ENCODE measurements at places on chromosomes 2 and 18.

DNA sequence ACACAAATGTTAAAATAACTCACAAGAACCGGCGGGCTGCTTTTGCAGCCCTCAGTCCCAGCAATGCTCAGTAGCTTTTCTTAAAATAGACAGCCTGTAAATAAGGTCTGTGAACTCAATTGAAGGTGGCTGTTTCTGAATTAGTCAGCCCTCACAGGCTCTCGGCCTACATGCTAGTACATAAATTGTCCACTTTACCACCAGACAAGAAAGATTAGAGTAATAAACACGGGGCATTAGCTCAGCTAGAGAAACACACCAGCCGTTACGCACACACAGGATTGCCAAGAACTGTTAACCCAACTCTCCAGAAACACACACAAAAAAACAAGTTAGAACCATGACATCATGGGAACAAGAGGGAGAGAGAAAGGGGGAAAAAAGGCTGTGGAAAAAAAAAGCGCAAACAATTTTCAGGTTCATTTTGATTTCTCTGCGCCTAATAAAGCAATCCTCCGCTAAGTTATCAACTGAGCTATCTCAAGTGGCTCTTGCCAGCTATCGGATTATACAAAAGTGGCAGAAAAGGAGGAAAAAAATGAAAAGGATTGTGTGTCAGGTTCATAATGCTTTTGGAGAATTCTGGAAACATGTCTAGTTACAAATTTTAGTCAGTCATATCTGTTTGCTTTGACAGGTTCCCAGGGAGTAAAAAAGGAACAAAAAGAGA is 89.1 kb downstream of the ZEB2 start:
- no peak for DNase-seq

DNA sequence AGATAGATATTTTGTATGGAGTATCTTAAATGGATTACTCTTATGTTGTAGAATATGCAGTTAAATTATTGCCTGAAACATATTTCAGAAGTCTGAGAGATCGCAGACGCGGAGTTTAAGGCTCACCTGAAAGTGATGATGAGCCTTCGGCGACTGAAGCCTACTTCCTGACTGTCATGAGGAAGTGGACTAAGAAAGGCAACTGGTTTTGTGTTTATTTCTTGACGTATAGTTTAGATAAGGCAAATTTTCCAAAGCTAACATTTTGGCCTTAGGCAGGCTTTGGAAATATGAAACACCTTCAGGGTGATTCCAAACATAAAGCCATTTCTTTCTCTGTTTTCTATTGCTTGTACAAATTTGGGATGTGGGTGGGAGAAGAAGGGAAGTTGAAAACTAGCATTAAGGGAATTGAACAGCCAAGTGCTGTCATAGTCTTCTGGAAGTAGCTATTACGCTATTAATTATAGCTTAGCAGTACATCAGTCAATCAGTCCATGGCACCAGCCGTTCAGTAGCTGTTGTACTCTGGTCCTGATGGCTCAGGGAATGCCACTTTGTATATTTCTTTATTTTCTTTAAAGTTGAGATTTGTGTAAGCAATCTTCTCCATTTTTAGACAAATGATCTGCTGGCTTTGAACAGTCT is 1.5 kb downstream of the GRHL1 start:
- DNase-seq: no peak

DNA sequence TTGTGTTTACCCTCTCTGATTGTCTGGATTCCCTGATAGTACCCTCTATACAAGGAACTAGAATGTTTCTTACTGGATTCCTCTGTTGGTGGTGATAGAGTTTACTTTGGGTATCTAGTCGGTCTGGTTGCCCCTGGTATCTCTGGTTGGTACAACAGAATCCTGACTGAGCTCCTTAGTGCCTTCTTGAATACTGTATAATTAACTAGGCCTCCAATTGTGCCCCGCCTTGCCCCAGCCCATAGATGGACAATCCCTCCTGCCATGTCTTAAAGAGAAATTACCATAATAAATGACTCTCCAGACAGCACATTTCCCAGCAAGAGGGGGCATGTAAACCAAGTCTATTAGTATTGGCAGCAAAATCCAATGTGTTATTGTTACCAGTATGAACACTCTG is 2.3 kb downstream of the SCN1A start:
- DNase-seq: no peak

DNA sequence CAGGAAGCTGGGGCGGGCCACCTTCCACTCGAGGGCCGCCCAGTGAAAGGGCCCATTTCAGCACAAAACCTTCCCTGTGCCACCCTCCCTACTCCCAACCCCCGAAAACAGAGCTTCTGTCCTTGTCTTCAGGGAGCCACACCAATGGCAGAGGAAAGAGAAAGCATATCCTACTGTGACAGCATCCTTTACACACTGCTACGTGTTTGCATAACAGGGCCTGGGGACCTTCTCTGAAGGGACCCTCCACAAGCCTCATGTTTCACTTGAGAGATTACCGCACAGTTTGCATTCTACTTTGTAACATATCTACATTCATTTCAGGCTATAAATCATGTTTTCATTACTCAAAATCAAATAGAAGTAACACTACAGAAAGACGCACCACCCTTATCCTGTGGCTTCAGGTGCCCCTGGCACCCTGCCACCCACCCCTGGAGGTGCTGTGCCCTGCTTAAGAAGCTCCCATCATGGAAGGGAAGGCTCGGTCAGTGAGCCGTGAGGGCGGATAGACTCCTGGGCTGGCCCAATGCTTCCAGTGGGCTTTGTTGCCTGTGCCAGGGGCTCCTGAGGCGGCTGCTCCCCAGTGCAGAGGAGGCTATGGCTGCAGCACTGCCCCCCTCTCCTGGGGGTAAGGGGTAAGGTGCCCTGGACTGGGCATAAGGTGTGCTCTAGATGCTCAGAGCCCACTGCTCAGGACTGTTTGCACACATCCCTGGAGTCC is 52.0 kb downstream of the EIPR1 start:
- DNase-seq: no peak

DNA sequence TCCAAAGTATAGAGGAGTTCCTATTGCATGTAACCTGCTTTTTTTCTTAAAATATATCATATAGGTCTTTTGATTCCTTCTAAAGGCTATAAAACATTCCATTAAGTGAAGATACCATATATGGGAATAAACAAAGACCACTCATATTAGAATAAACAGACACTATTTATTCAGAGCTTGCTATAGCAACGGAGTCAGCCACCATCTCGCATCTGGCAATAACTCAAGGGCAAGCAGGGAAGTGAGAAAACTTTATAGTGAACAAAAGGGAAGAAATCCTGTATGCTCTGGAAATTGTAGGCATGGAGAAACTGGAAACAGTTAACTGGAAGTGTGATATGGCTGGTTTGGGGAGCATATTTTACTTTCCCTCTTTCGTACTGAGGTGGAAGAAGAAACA is 301.9 kb downstream of the PTH2R start:
- no peak for DNase-seq

- DNase-seq: no peak
These were observed 16.2 kb downstream of the ATOH8 start for GRCh38 chr2:85769983-85770362.

GRCh38 chr2:134144081-134144596 is 109.7 kb upstream of the MGAT5 start:
- no peak for DNase-seq

DNA sequence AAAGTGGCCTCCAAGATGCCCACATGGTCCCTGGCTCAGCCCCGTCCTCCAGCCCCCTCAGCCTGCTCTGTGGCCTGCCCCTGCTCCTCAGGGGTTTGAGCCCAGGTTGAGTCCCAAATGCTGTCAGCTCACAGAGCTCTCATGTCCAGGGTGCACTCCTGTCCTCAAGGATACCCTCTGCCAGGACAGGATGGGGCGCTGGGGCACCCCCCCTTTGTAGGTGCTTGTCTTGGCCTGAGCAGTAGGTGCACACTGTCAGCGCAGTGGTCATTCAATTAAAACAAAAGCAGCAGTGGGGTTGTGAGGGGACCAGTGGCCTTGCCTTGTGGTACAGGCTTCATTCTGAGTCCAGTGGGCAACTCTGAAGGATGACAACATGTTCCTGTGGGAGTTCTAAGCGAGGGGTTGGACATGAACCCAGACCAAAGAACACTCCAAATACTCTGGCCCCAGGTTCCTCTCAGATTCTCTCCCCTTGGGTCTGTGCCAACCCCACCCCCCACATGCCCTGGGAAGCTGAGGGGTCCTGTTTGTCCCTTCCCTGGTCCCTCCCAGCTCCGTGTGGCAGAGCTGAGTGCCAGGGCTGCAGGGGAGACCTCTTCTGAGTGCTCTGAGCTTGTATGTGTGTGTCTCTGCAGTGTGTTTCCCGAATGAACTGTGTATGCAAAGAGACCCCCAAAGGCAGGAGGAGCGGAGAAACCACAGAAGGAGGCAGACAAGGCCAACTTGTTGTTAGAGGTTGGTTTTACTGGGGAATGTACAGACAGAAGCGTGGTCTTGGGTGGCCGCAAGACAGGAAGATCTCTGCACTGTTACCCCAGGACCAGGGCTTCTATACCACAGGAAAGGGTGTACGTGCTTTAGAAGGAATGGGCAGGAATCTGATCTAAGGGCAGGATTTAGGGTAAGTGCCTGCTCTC is 155.6 kb upstream of the HS6ST1 start:
- no peak for DNase-seq

DNA sequence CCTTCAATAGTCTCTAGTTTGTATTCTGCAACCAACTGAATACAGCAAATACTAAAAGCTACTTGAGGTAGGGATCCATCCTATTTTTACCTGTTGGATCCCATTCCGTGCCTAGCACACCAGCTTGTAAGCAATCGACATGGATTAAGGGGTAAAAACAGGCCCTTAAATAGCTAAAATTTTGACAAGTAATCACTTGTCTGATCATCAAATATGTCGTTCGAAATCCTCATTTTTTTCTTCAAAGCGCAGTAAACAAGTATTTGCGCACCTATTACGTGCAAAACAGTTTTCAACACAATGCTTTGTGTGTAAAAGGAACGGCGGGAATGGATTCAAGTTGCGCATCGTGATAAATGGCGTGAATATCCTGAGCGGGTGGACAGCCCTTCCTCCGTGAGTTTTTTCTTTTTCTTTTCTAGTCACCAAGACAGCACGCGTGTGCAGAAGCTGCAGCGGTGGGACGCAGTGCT is 1.4 kb upstream of the ACVR2A start:
- no peak for DNase-seq

DNA sequence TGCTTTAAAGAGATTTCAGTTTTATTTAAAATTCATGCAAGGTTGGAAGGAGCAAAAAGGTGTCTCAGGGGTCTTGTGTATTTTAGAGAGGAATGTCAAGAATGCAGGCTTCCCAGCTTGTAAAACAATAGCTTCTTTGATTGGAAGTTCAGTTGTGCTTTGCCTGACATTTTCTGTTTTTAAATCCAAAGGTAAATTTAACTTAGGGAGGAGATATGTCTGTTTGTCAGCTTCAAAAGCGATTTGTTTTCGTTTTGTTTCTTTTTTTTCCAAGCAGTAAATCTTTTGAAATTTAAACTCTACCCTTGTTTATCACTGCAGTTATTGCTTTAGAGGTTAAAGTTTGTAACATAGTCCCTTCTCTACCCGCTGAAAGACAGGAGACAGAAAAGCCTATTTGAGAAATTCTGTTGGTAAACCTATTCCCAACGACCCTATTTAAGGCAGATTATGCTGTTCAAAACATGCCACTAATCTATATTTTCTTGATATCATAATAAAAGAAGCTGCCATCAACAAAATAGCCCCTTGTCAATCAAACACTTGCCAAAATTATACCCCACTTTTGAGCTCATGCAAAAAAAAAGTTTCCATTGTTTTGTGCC is 639.6 kb downstream of the IRS1 start:
- no peak for DNase-seq

DNA sequence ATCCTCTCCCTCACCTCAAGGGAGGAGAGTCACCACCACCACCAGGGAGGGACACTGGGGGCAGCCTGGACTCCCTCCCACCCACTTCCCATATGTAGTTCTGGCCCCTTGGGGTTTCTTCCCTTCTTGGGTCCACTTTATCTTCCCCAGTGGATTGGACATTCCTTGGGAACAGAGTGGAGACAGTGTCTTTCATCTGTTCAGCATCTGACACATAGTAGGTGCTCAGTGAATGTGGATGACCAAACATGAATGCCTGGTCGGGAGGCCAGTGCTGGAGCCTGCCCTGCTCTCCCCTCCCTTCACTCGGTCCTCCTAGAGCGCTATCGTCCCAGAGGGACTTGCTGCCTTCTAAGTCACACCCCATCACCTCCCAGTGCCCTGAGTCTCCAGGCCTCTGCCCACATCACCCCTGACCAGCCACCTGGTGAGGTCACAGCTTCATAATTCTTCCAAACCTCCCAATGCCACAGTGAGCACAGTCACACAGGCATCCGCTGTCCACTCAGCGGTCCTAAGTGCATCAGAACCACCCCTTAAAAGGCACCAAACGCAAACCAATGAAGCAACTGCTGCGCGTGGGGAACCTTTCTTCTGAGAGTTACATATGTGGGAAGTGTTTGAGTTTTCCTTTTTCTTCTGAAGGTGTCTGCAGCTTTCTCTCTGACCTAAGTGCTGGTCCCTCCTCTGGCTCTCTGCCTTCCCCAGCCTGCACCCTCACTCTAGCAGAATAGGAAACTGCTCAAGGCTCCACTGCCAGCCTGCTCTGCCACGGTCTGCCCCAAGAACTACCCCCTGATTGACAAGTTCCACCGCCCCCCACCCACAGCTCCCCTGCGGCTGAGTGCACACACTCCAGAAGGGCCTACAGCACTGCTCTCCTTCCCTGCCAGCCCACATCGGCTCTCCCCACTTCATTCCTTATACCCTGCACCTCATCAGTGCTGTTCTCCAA is 7.2 kb upstream of the SFXN5 start:
- no peak for DNase-seq

DNA sequence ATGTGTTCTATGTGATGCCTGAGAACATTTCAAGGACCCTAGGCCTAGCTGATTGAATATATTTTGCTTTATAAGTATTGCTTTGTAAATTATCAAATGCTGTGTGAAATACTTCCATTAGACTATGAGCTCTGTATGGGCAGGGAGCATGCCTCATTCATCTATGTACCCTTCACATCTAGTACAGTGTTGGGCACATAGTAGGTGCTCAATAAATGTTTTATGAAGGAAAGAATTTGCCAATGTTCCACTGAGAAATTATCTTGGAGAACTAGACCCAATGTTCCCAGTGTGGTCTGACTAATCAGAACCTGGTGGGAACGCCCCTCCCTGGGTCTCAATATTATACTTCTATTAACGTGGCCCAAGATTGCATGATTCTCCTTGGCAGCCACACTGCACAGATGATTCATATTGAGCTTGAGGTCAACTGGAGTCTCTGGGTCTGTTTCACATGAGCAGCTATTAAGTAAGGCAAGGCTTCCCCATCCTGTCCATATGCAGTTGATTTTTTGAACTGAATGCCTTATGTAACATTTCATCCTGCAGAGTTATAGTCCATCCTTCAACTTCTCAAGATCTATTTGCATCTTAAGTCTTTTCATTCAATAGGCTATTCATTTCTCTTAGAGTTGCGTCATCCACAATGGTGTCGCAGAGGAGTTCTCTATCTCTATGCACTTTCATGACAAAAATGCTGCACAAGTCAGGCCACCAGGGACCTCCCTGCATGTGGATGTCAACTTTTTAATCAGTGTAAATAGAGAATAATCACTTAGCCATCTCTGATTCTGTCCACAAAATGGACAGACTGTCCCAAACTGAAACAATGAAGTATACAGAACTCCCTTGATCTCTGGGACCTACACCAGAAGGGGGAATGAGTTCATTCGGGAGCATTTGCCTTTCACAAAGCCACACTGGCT is 257.6 kb downstream of the CYP26B1 start:
- DNase-seq: no peak

GRCh38 chr2:217746808-217747207 is 256.0 kb downstream of the TNS1 start:
- no peak for DNase-seq
